ENCODE measurements at places on chromosomes 5 and 9.

DNA sequence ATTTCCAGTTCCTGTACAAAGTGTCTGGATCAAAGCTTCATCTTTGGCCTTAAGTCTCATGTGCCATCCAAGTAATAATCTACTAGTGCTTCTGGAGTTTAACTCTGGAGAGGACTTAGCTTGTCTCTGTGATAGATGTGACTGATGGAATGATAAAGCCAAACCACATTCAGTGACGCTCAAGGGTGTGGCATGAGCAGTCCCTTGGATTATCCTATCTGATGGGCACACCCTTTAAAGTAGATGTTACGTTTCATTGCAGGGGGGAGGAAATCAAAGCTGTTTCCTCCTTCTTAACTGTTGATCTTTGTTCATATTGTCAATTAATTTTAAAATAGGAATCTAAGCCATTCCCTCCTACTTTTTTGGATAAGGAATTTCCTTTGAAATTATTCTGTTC is 8.5 kb upstream of the EGFLAM start:
- no peak for DNase-seq

DNA sequence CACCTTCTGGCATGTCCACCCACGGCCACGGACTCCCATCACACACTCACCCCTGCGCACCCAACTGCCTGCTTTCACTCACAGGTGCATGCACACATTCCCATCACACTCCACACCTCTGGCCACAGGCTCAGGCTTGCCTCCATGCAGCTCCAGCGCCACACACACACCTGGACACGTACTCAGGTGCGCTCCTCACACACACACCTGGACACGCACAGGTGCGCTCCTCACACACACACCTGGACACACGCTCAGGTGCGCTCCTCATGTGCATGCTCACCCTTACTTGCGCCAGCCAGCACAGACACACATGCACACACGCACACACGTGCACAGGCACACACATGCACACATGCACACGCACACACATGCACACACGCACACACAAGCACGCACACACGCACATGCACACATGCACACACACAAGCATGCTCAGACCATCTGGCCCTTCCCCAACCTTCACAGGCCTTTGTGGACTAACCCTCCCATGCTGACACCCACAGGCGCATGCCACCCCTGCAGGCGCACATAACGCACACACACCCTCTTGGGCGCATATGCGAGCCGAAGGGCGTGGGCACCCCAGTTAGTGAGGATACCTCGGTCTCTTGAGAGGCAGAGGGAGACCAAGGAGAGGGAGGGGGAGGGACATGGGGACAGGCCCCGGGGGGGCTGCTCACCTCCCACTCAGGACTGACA is 8.3 kb downstream of the GRIN1 start:
- DNase-seq, result no peak

DNA sequence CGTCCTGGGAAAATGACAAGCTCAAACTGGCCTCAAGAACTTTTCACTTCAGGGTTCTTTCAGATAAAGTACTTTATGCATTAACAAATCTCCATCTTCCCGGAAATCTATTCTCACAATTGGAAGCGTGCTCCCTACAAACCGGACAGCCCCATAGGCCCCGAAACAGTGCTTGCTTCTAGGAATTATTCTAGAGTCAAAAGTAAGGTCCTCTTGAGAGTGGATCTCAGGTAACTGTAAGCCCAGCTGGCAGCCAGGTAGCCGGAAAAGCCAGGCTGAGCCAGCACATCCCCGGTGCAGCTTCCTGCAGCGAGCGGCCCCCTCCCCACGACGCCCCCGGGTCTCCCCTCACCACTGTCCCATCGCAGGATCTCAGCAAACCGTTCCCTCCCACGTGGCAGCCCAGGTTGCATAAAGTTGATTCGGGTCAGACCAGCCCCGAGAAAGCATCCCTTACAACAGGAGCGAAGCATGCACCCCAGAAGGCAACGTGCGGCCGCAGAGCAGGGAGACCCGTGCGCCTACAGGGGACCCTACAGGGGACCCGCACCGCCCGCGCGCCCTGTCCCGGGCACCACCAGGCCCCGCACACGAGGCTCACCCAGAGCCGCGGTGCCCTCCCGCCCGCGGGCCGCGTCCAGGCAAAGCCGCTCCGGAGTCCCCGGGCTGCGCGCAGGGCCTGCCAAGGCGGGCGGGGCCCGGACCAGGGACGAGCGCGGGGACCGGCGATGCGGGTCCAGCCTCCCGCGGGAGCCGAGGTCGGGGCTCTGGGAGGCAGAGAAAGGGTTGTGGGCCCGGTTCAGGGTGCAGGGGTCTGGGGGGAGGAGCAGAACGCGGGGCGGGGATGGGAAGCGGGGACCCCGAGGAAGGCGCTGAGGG is 920 bp downstream of the LPCAT1 start:
- DNase-seq, result no peak

DNA sequence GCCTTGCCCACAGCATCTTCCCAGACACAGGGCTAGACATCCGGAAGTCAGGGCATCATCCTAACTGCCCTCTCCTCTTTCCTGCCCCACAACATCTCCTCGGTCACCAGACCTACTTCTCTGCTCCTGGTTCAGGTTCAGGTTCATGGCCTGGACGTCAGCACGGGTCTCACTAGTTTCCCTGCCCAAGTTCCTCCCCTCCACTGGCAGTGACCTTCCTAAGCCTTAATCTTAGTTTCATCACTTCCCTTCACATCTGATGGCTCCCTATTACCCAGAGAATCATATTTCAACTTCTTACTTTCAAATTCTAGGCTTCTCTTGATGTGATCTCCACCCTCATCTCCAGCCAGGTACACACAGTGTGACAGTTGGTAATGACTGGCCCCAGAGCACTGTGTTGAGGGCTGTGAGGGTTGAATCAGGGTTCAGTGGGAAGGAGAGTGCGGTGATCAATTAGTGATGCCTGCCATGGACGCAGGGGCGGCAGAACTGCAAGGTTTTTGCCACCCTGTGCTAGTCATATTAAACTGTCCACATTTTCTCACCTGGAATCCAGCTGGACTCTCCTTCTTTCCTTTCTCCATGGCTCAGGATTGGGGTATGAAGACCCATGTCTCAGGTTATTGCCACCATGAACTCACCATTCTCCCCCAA is 34.3 kb upstream of the CRB2 start:
- no peak for DNase-seq

DNA sequence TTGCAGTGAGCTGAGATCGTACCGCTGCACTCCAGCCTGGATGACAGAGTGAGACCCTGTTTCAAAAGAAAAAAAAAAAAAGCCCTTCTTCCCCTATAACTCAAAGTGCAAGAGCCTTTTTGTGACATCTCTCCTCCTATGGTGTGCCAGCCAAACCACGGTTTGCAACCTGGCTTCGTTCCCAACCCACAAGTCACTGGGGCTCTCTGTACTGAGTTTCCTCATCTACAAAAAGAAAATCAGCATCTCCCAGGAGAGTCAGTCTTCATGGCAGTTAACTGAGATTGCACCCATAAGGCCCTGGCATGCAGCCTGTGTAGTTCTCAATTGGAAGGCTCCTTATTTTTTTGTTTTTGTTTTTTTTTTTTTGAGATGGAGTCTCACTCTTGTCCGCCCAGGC is 14.8 kb downstream of the ODF2 start:
- no peak for DNase-seq

- DNase-seq, result peak; percentile 67
These were observed at the start of gene RANBP17 for GRCh38 chr5:170861917-170862766. Gene RANBP17 (plus strand): TSS chr5:170862018.

DNA sequence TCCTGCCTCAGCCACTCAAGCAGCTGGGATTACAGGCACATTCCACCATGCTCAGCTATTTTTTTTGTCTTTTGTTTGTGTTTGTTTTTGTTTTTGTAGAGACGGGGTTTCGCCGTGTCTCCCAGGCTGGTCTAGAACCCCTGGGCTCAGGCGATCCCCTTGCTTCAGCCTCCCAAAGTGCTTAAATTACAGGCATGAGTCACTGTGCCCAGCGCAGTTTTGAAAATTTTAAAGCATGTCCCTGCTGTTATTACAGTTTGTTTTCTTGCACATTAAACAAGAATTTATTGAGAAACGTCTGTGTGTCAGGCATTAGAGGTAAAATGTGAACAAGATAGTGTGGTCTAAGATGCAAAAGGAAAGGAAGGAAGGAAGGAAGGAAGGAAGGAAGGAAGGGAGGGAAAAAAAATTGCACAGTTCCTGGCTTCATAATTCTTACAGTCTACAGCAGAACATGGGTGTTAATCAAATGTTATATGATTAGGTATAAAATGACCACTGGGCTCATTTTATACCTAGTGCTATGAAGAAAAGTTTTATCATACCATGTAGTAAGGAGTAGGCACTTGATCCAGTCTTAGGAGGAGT is 205.4 kb downstream of the SNX18 start:
- DNase-seq, result no peak

- no peak for DNase-seq
These were observed 232.9 kb downstream of the GOLPH3 start for GRCh38 chr5:31941151-31941755.

- DNase-seq, result no peak
These were observed 116.8 kb upstream of the CNTLN start for GRCh38 chr9:17017931-17018491.
